ENCODE measurements at places on chromosomes 2 and 18. TPM values are rescaled to one million over a fixed set of nuclear protein-coding genes. Genes with fewer than 3 reads are reported as not detected.

ANKRD29 gene
- total RNA-seq, result 1.2 TPM

NETO1 gene
- total RNA-seq, result 47.7 TPM

RGPD4 gene
- total RNA-seq, result not detected

SYT4 gene
- 499 TPM for total RNA-seq

ST8SIA5 gene
- total RNA-seq, result 10.8 TPM

WDR35 gene
- total RNA-seq, result 26.5 TPM

ARHGAP25 gene
- total RNA-seq, result 2.0 TPM

NT5C1B gene
- not detected for total RNA-seq

DNA sequence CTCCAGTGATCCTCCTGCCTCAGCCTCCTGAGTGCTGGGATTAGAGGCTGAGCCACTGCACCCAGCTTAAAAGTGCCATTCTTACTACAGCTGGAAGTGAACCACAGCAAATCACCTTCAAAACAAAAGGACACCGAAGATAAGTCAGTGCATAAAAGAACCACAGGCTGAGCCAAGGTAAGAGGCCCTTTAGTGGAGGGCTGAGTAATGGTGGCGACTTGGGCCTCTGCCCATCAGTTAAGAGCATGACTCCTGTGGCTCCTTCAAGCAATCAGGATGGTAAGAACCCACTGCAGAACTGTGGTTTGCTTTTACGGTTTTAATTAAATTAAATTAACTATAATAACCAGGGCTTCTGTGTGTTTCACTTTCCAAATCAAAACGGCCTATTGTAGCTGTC is 75.1 kb downstream of the CTAGE1 start:
- no peak for DNase-seq

GRCh38 chr18:9885170-9886004 is at the start of gene TXNDC2:
Gene TXNDC2, plus strand, starts transcription at chr18:9885973. Its CDS starts 708 bp downstream, at chr18:9886681.
- DNase-seq, result no peak

DNA sequence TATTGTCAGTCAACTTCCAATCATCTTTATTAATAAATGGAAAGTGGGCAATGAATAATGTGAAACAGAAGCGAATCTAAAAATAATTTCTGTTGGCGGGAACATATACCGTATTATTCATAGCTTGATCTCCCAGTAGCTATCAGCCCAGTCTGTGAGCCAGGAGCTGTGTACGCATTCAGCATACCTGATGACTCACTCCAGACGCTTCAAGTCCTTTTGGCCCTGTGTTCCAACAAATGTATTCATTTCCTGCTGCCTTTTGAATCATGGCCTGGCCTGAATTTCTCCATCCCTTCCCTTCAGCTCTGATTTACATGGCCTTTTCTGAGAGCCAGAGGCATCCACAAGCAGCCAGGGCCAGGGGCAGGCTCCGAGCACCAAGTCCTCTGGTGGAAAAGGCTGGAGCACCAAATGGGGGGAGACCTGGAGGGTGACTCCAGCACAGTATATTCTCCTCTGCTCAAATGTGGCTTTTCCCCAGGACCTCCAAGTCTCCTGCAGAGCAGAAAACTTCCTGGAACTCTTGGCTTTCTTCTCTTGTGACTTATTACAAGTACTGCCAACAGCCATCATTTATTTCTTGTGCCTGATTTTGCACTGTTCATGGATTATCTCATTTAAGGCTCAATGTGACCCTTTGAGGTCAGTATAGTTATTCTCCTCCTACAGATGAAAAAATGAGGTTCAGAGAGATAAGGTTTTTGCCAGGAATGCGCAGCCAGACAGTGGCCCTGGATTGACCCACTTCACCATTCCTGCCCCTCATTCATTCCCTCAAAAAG is 108.7 kb downstream of the EN1 start:
- DNase-seq, result no peak

DNA sequence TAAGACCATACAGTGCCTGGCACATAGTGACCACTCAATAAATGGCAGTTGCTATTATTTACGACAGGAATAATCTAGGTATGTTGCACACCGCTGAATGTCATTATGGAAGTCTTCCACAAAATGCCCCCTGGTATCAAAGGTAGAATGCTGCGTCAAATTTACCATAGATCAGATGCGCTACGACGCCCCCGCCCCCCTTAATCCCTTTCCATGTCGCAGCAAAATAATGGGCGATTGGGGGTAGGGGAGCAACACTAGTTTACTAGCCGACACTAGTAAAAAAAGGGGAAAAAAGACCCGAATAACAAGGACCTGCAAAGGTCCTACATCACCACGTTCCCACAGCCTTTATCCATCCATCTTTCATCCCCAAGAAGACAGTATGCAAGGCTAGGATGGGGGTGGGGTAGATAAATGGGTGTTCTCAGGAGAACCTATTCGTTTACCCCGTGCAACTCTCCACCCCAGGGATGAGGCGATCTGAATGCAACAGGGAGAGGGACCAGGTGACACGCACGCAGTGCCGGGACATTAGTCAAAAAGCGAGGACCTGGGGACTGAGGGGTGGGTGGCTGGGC is 455 bp downstream of the PREPL start:
- DNase-seq, result no peak

DNA sequence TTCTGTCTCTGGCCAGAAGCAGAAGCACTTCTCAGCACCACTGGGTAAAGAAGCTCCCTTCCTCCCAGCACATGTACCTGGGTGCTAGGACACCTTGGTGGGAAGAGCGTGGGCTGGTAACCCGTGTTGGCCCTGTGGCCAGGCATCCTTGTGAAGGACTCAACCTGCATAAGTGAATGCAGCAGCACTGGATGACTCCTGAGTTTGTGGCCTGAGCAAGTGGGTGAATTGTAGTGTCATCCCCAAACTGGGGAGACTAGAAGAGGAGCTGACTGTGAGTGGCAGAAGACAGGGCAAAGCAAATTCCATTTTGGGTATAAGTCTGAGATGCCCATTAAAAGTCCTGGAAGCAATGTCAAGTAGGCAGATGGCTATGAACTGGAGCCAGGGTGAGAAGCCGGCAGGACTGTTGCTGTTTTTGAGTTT is 63.4 kb downstream of the STAT1 start:
- no peak for DNase-seq

- no peak for DNase-seq
Measured at GRCh38 chr2:191318037-191318728, 73.0 kb downstream of the MYO1B start.

GRCh38 chr2:105454801-105455485 is 56.1 kb upstream of the FHL2 start:
- DNase-seq, result no peak

GRCh38 chr2:218082586-218083351 is 13.7 kb downstream of the RUFY4 start:
- no peak for DNase-seq

DNA sequence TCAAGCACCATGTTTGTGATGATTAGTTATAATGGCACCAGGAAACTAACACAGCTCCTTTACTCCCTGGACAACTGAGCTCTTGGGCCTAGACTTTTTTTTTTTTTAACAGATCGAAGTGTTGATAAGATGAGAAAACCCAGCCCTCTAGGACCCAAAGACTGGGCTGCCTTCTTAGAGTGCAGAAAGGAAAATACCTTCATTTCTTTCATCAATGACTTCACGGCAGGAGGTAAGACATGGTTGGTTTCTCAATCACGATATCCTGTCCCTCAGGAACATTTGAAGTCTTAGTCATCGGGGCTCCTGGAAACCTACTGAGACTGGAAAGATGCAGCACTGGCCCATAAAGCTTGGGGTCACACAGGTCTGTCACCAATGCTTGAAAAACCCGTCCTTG is 84.7 kb downstream of the TNFRSF11A start:
- DNase-seq, result no peak

All from occipital lobe (tissue), 3 donors.